ENCODE measurements at places on chromosomes 13 and 19.

DNA sequence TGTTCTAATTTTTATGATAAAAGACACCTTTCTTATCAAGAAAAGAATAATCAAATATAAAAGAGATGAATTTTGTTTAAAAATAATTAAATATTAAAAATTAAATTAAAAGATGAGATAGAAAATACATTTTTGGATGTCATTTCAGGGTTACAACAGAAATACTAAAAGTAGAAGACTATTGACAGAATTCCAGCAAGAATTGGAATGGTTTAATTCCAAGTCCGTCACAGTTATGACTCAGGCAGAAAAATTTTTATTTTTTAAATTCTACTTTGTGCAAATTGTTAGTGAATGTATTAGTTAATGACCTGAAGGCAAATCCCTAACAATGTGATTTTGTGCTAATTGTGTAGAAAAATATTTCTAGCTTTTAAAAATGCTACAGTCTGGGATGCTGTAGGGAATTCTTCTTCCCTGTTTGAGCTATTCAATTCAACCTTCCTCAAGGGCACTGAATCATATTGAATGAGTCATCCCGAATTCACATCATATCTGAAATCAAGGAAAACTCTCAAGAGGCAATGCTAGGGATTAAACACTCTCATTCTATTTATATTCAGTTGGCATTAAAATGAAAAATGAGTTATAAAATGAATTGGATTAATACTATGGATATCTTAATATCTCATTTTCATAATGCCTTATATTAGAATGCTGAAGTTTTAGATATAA lies 633.5 kb upstream of the ATXN8OS start:
- no peak for DNase-seq

GRCh38 chr13:95902741-95903140 lies 150.5 kb downstream of the UGGT2 start:
- no peak for DNase-seq

GRCh38 chr13:110130431-110130830 lies 176.5 kb downstream of the COL4A1 start:
- no peak for DNase-seq

DNA sequence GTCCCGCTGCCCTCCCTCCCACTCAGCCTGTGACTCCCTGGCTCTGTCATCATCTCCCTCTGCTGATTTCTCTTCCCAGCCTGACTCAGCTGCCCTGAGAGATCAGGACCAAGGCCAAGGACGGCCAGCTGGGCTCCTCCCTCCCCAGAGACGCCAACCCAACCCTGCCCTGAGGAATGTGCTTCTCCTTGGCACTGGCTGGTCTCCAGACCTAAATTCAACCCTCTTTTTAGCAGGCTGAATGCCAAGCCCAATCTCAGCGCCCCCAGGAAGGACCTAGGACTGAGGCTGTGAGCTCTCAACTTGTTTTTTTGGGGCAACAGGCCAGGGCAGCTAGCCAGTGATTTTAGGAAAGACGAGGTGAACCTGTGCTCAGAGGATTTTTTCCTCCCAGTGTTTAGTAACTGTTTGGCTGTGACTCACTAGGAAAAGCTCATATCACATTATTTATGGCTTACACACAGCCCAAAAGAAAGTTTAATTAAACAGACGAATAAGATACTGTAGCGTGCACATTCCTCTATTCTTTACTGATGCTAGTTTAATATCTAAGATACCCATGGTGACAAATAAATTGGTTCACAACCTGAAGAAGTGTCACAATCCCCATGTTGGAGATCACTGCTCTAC lies 7.4 kb upstream of the IGFL1 start:
- no peak for DNase-seq

GRCh38 chr13:111883571-111884343 lies 183.2 kb upstream of the SOX1 start:
- DNase-seq, result no peak

- DNase-seq, result no peak
Measured at GRCh38 chr19:426725-427445, 17.9 kb upstream of the C2CD4C start.

- no peak for DNase-seq
Measured at GRCh38 chr13:67235265-67235664, 5.1 kb upstream of the PCDH9 start.

- no peak for DNase-seq
Measured at GRCh38 chr13:105514401-105514800, 1021.1 kb downstream of the EFNB2 start.

GRCh38 chr19:4284176-4284958 lies 5.3 kb downstream of the SHD start:
- DNase-seq, result no peak

DNA sequence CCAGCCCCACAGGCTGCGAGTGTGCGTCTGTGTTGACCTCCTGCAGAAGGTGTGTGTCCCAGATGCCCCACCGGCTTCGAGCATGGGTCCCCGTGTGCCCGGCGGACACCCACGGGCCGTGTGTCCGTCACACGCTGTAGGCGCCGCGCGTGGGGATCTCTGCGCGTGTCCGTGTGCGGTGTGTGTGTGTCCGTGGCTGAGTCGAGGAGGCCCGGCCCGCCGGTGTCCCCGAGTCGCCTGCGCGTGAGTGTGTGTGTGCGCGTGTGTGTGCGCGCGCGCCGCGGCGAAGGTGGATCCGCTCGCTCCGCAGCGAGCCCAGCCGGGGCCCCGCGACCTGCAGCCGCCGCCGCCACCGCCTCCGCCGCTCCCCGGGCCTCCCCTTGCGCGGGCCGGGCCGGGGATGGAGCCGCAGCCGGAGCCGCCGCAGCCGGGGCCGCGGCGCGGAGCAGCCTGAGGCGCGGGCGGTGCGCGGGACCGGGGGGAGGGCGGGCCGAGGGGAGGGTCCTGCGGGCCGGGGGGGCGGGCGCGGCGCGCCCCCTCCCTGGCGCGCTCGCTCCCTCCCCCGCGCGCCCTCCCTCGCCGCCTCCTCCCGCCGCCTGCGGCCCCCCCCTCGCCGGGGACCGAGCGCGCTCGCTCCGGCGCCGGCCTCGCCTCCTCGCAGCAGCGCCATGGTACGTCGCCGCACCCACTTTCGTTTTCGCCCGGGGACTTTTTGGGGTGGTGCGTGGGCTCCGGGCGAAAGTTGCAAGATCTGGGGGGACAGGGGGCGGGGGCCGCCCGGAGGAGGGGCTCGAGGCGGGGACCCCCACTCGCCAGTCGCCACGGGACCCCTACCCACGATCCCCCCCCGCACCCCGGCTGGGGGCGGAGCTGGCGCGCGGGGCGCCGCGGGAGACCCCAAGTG lies 7.1 kb upstream of the NFIC start:
- DNase-seq, result peak; percentile 75

DNA sequence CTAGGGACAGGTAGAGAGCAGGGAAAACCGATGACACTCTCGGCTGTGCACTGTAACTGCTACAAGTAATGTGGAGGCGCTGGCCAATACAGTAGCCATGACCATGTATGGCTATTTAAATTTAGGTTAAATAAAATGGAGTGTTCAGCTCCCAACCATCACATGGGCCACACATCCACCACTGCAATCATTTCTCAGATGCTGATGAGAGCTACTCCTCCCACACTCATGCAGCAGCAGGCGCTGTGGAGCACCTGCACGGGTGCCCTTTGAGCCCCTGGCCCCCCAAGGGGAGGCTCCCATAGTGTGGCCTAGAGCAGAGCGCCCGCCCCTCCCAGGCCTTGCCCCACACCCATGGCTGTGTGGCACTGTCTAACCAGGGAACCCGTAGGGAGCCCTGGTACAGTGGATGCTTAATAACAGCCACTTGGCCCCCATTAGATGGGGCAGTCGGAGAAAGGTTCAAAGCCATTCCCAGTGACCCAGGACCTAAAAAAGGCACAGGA lies 6.0 kb downstream of the ACP4 start:
- DNase-seq, result no peak

- peak; percentile 35 for DNase-seq
Measured at GRCh38 chr19:3285647-3286176, 61.3 kb downstream of the CELF5 start.

DNA sequence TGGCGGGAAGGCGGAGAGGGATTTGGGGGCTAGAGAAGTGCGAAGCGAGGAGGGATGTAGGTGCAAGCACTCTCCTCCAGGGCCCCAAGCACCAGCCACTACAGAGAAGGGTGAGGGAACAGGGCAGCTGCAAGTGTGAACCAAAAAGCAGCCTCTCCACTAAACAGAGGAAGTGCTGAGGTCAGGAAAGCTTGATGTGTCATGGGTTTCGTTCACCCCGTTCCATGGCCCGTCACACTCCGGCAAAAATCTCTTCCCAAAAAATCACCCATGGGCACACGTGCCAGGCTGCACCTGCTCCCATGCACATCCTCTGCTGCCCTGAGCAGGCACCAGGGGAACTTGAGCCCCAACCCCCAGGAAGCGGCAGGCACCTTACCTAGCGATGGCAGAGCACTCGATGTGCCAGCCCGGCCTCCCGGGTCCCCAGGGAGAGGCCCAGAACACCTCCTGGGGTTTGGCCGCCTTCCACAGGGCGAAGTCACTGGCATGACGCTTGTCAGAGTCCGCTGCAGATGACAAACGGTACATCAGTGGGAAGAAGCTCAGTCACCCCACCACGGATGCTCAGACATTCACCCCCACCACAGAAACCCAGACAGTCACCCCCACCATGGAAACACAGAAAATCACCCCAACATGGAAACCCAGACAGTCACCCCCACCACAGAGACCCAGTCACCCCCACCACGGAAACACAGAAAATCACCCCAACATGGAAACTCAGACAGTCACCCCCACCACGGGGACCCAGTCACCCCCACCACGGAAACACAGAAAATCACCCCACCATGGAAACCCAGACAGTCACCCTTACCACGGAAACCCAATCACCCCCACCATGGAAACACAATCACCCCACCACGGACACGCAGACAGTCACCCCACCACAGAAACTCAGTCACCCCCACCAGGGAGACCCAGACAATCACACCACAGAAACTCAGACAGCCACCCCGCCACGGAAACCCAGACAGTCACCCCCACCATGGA lies 29.0 kb downstream of the CARS2 start:
- DNase-seq, result peak; percentile 52

- DNase-seq, result no peak
Measured at GRCh38 chr13:93926425-93926824, 553.1 kb downstream of the DCT start.

DNA sequence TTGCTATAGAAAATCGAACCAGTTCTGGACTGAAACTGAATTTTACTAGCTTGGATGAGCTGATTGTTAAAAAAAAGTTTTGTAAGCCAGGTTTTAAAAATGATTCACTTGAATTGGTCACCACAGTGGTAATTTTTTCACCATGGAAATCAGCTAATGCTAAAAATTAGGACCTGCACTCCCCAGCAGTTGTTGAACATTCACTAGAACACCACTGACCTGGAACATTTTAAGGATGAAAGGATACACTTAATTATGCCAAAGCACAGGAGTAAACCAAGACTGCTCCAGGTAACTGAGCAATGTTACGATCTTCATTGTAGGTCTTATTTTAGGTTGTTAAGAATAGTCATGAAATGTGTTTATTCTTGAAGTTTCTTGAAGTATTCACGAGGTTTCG lies 1342.6 kb upstream of the SPRY2 start:
- DNase-seq, result no peak

Data from CD4-positive, alpha-beta T cell treated with Interferon gamma for 1 hour (primary cell).